AG10803 (cell line): ENCODE measurements at places on chromosomes 12 and 14.

DNA sequence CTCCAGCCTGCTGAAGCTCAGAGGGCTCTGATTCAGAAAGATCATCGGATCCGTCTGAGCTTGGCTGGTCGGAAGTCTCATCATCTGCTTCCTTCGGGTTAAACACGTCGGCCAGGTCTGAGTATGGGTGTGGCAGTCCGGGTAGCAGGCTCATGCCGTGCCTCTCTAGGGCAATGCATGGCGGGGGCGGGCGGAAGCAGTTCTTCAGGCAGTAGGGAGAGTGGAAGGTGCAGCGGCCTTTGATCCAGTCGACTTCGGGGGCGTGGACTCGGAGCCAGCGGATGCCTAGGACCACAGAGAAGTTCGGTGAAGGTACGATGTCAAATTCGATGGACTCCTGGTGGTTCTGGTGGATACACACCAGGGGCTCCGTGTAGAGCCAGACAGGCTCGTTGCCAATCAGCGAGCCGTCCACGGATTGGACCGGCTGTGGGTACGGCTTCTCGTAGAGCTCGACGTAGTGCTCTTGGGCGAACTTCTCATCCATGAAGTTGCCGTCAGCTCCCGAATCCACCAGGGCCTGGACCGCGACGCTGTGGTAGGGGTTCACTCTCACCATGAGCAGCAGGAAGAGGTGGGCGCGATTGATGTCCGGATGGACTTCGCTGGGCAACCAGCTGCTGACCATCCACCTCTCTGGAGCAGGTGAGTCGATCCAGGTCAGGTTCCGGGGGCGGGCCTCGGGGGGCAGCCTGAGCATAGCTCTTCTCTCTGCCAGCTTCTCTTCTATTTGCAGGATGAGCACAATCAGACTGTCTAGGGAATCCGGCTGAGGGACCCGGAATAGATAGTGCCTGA is 20.3 kb downstream of the RTL1 start:
- DNase-seq = no peak

DNA sequence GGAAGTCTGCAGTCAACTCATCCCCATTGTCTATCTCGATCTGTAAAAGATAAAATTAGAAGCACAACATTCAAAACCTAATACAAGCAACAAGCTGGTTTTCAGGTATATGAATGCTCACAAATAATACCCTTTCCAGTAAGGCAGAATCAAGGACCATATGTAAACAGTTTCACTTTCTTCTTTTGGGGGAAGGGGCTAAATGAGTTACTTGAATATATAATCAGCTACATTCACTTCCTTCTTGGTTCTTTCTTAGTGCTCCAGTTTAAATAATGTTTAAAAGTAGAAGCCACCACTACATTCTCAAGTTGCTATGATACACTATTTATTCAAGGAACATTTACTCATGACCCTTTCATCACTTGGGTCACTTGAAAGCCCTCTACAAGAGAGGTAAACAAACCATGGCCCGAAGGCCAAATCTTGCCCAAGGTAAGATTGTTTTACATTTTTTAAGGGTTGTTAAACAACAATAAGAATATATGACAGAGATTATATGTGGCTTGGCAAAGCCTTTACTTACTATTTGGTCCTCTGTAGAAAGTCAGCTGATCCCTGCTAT is 10.3 kb downstream of the TWF1 start:
- DNase-seq = no peak

DNA sequence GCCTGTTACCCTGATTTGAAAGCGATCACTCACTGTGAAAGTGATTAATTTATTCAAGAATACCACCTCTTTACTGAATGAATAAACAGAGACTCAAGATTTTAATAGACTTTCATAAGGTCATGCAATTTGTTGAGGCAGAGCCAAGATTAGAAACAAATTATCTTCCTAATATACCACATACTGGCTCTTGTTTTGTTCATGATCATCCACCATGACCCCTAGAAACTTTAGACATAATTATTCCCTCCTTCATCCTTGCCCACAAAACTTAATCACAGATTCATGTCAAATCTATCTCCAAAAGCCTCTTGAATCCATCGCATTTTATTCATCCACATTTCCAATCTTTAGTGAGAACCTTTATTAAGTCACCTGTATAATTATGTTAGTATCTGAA is 152.3 kb downstream of the ATXN7L3B start:
- DNase-seq = no peak

DNA sequence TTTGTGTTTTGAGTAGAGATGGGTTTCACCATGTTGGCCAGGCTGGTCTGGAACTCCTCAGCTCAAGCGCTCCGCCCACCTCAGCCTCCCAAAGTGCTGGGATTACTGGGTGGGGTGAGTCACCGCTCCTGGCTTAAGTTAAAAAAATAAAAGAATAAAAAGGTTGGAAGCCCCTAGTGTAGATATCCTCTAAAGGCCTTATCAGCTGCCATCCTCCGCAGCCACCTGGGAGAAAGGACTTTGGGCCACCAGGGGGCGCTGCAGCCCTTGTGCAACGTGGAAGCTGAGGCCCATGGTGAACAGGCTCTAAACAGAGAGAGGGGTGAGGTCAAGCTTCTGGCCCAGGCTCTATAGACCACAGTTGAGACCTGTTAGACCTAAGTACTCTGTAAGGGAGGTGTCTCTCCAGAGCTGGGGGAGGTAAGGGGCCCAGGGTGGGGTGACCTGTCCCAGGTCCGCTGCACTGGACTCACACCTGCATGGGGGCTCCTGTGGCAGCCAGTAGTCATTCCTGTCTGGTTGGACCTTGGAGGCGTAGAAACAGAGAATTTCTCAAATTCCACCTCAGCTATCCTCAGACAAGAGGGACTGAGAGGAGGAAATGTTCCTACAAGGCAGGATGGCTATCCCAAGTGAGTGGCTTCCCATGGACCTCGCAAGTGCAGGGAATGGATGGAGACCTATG is 14.0 kb upstream of the RACGAP1 start:
- peak; percentile 64 for DNase-seq

DNA sequence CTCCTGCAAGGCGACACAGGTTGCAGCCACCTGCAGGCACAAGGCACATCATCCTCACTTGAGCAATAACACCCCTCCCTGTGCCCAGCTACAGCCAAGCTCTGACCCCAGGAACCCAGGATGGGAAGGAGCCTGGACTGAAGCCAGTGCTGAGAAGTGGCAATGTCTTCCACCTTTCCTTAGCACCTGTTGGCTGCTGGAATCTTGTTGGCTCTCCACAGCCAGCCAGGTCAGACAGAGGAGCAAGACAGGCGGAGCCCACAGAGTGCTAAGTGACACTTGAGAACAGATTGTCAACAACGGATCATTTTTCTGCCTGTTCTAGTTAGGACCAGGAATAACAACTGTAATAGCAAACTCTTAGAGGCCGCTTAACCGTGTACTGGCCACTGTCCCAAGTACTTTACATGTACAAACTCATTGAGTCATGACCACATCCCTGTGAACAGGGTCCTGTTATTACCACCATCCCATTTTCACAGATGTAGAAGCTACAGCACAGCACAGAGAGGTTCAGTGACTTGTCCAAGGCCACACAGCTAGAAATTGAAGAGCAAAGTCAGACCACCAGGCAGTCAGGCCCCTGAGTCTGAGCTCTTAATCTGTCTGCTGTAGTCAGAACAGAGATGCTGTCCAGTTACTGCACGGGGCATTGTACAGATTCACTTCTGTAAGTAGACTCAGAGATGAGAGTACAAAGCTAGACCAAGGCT is 45.6 kb downstream of the RNFT2 start:
- DNase-seq = no peak

DNA sequence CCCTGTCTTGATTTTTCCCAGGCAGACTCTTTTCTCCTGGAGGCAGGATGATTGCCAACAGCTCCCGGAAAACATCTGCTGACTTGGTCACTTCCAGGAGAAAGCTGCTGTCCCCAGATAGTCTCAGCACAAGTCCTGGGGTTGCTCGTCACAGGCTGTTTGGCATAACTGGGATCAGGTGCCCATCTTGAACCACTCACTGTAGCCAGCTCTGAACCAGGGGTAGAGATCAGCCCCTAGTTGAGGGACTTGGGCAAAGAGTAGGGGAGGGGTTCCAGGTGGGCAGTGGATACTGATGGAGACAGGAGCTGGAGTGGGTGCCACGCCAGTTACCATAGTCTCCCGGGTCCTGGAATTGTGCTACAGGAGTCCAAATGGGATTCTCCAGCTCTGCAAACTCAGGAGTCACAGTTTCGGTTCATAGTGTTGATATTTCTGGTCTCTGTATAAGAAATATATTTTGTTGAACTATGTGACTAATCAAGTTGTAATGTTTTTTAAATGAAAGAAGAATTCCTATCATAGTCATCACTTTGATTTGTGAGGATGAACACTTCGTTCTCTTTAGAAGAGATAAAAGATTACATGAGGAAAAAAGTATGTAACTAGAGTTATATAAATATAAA is 1154.5 kb downstream of the AACS start:
- no peak for DNase-seq

- DNase-seq = no peak
These were observed 4.5 kb downstream of the GZMB start for GRCh38 chr14:24629521-24629920.

GRCh38 chr12:29582677-29583272 is 85.3 kb upstream of the OVCH1 start:
- no peak for DNase-seq

- DNase-seq = no peak
These were observed 84.4 kb downstream of the GALC start for GRCh38 chr14:87908550-87908949.

DNA sequence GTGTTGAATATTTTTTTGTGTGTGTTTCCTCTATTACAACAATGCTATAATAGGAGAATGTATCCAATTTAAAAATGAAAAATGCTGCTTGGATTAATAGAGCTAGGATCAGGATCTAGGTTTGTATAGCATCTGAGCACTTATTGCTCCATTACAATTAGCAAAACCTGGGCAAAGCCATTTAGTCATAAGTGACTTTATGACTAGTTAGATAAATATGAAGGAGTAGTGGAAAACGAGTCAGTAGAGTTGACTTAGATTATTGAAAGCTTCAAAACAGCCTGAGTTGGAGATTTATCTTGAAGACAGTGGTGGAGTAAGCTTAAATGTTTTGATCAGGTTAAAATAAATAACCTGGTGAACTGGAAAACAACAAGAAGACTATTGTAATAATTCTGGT is 2.8 kb downstream of the MED21 start:
- no peak for DNase-seq

DNA sequence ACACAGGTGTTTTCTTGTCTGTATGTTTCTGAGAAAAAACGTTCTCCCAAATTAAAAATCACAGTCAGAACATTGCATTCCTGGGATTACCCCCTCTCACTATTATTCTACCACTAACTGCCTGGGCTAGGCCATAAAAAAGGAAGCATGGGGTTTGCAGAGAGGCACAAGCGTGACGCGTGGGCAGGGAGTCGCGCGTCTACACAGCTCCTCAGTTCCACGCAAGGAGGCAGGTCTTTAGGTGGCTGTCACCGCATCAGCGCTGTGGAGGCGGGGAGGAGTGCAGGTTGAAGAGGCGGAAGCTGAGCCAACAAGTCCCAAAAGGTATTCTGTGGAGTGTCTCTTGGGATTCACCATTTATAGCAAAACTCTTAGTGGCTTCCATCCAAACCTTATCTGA is 109.9 kb downstream of the RIMBP2 start:
- DNase-seq = no peak

DNA sequence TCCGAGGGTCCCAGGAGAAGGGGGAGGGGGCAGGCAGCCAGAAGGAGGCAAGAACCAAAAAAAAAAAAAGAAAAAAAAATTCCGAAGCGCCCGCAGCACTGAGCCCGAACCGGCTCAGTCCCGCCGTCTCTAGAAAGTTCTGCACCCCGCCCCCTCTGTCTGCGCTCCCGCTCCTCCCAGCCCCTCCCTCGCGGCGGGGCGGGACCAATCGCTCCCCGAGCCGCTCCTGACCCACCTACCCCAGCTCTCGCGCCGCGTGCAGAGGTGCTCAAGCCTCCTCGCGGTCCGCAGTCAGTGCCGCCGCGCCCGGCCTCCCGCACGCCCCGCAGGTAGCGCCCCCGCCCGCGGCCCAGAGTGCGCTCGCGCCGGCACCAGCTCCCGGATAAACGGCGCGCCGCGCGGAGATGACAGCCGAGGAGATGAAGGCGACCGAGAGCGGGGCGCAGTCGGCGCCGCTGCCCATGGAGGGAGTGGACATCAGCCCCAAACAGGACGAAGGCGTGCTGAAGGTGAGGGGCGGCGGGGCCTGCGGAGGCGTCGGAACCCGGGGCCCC is at the start of gene FKBP4:
TSS of gene FKBP4 (plus strand) at position 235 of the 554 bp plus-strand sequence. CDS start at position 405, 170 bp downstream.
- DNase-seq = peak; percentile 75

DNA sequence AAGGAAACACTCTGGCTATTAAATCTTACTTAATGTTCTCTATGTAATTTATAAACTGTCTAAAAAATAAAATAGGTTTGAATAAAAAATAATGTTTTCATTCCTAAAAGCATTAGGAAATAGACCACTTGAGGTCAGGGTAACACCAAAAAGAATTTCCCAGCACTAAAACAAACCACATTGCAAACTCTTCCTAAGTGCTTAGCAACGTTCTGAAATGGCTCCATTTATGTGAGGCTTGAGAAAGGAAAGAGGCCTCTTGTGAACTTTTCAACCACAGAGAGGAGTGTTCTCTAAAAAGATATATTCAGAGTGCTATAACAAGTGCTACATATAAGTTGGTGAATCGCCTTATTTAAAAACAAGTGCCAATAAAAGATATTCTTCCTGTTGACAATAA is 42.7 kb downstream of the ALX1 start:
- DNase-seq = peak; percentile 1

DNA sequence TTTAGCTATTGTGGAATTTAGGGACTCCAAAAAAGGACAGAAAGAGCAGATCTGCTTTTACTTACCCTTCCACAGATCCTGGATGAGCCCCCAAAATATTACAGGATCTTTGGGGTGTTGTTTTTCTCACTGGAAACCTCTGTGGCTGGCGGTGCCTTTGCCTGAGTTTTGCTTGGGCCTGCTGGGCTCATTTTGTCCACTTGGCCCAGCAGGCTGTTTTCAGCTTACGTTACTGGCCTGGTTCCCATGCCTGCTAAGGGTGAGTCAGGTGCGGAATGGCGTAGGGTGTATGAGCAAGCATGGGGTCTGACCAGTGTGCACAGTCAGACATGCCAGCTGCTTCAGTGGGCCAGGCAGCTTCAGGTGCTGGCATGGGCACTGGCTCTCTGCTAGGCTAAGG is 45.8 kb downstream of the HSD17B6 start:
- no peak for DNase-seq

- DNase-seq = peak; percentile 73
These were observed 27.7 kb upstream of the JDP2 start for GRCh38 chr14:75399843-75400775.
